ENCODE measurements at places on chromosomes 6 and 20. TPM values are rescaled to one million over a fixed set of nuclear protein-coding genes. Genes with fewer than 3 reads are reported as not detected.

- no peak for DNase-seq
Observed at GRCh38 chr6:17415321-17415720, 21.9 kb downstream of the CAP2 start.

DNA sequence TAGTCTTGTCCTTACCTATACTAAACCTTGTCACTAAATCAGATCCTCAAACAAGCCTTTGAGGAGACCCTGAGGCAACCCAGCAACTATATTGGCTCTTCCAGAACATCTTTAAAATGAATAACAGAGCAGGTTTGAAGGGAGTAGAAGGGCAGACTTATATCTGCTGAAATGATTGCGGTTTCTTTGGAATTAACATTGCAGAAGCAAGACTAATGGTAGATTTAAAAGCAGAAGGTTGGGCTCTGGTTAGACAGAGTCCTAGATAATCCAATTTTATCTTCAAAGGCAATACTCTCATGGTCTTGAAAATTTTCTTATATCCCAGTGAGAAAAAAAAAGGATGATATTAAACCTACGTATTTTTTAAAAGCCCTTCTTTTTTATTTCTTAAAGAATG is 19.1 kb downstream of the FHL5 start:
- no peak for DNase-seq

DNA sequence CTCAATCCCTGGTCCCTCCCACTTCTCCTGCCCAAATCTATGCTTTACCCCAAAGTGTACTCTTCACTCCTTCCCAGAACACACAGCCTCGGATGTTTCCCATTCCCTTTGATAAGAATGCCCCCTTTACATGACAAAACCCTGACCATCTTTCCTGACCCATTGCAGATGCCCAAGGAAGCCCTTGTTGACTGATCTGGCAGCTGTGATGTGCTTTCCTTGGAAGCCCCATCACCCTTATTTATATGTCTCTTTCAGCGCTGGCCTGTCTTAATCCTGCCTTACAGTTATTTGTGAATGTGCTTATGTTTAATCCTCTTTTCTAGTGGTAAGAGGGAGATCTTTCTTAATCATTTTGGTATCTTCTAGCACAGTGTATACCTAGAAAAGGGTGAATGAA is 523.1 kb downstream of the CD83 start:
- DNase-seq: no peak

DNA sequence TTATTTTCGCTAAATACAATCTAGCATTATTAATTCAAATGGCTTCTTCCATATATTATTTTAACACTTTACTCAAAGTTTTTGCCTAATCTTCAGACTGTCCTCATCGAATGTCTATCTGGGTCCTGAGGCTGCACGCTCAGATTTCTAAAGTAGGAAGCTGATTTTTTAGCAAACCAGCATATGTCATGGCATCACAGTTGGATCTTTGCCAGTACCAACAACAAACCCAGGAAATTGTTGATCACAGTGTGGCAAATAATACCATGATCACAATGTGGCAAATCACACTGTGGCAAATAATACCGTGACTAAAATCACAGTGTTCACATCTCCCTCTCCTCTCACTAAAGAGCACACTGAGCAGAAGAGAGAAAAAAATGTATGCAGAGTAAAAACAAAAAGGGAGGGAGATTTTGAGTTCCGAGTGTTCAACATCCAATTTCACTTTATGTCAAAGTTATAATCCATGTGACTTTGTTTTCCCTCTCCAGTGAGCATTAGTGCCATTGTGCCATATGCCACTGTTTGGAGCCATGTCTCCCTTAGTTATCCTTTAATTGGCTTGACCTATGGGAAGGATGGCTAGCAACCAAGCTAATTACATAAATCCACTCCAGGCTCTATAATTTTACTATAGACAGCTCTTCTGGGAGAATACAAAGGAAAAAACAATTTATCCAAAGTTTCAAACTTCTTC is 1059.6 kb downstream of the HACE1 start:
- DNase-seq: no peak

DNA sequence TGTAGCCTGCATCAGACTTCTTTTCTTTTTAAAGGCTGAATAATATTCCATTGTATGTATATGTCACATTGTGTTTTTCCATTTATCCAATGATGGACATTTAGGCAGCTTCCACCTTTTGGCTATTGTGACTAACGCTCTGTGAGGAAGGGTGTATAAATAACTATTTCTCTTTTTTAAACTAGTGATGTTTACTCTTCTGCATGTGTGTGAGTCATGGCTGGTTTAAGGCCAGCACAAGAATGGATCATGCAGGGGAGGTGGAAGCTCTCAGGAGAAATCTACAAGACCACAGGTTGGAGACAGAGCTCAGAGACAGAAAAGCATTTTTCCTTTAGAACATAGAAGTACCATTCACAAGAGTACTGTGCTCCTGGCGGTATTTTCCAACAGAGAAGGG is 307.2 kb downstream of the SOX4 start:
- no peak for DNase-seq

DNA sequence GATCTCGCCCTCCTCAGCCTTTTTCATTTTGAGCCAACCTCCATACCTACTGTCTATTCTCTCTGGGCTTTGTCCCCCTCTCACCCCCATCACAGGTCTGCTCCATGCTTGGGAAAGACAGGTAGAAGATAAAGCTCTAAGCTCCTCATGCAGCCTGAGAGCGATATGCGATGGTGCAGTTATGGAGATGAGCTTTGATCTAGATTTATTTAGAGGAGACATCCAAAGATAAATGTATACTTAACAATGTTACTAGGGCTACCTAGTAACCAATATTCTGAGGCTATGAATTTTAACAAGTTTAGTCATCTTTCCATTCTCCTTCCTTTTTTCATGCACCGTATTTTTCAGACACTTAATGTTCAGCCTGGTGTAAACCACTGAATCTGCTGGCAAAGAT is 95.3 kb downstream of the TRDN start:
- no peak for DNase-seq

GRCh38 chr6:45966797-45967196 is 48.9 kb downstream of the CLIC5 start:
- DNase-seq: no peak

- peak; percentile 37 for DNase-seq
Observed at GRCh38 chr6:87714093-87714842, 12.2 kb upstream of the AKIRIN2 start.

Gene DEFB114
- not detected for total RNA-seq

Gene SRSF12
- not detected for total RNA-seq
